ENCODE measurements at places on chromosomes 5 and 9.

DNA sequence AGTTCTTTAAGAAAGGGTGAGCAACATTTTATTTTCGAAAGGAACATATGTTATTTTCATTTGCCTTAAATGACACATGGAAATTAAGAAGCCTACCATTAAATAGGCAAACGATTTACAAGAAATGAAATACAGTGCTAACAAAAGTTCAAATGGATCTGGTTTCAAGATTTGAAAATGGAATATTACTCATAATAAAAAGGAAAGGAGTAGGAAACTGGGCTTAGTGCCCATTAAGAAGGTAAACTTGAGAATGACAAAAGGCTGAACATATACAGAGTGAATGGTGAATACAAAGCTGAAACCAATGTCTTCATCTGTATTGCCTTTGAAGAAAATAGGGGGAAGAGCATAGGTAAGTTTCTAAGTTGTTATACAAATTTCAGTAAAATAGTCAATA, 974.2 kb upstream of the C9orf72 start:
- no peak for DNase-seq

DNA sequence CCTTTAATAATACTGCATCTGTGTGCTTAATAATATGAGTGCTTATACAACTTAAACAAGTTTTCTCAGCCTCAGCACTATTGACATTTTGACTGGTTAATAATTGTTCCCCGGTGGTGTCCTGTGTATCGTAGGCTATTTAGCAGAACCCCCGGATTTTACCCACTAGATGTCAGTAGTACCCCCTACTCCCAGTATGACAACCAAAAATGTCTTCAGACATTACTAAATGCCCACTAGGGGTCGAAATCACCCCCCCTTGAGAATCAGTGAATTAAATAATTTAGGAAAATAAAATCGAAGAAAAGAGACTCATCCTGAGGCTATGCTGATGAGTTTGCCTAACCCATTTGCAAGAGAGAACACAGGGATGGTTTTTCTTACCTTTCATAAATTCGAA, 166.3 kb downstream of the ATP10B start:
- no peak for DNase-seq

GRCh38 chr9:136665704-136666371, 3.1 kb downstream of the EGFL7 start:
- no peak for DNase-seq

- DNase-seq, result no peak
These were observed 409.9 kb downstream of the CTNND2 start for GRCh38 chr5:11494340-11494739.

DNA sequence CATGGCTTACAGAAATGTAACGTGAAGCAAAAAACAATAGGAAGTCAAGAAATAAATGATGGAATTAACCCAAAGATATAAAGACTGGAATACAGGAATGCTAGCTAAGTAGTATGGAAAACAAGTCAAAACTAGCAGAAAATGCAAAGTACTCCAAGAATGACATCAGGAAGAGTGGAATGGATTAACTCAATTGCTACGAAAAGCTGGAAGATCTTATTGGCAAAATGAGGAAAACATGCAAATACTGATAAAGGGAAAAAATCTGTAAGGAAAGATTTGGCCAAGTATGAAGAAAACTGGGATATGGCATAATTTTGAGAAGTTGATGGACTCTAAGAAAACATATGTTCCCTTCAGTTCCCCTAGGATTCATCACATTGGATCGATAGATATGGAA, 324.5 kb upstream of the ZNF608 start:
- no peak for DNase-seq

GRCh38 chr5:172374783-172375182, 79.5 kb downstream of the SH3PXD2B start:
- no peak for DNase-seq

DNA sequence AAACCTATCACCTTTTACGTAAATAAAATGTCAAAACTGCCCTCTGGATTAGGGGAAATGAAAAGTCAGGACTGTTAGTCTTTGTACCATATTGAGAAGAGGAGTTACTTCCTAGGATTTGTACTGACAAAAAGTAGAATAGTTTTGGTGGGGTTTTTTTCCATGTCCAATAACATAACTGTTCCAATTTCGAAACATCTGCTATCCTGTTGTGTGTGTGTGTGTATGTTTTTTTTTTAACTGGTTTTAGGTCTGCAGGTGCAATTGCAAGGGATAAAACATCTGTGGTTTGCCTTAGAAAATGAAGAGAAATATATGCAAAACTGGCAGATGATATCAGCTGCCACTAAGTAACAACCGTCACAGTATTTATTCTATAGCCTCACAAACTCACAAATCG, 506.8 kb downstream of the NFIB start:
- DNase-seq, result no peak

DNA sequence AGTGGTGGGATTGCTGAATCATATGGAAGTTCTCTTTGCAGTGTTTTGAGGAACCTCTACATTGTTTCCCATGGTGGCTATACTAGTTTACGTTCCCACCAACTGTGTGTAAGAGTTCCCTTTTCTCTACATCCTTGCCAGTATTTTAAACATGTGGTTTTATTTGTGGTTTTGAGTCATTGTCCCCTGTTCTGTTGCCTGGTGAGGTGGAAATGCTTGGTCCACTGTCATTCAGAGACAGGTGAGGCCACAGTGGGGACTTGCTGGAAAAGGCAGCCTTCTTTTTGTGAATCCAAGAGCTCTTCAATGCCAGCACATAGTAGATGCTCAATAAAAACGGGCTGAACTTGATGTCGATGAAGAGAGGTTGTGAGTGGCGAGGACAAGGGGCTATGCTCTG, 44.2 kb downstream of the SH3PXD2B start:
- DNase-seq, result no peak

DNA sequence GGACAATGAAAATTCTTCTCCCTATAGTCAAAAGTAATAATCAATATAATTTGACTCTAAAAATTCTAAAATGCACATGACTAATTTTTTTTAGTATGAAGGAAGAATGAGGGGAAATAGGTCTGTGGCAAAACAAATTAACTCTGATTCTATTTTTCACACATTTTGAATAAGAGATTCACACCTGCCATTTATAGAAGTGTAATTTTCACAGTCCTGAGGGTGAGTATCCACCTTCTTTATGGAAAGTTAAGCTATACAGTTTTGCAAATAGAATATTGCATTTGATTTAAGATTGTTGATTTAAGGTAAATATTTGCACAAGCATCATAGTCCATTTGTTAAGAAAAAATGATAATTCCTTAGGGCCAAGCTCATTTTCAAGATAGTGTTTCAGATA, 417.7 kb downstream of the CHSY3 start:
- no peak for DNase-seq

DNA sequence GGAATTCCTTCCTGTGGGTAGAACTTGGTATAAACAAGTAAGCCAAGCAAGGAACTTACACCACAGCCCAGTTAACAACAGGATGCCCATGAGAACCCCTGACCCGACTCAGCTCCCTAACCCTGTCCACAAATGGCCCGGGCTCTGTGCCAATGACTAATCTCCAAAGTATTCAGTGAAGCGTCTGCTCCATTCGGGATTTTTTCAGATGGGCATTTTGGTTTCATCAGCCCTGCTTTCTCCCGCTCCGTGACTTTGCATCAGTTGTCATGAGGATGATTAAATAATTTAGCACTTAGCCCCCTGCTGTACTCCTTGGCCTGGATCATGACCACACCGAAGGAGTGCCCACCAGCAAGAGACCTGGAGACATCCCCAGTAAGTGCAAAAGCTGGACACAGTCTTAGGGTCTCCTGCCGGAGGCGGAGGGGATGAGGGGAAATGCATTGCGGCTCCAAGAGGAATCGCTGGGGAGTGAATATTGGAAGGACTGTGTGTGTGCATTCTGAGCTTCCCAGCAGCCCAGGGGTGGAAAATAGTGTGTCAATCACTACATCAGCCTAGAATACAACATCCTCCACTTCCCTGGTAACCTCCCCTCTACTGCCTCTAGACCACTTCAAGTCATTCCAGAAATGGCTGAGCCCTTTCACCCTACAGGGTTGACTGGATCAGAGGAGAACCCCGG, 41.4 kb upstream of the DNAH5 start:
- DNase-seq, result no peak

- DNase-seq, result peak; percentile 90
These were observed 9.3 kb upstream of the ZDHHC12 start for GRCh38 chr9:128733256-128733655.

DNA sequence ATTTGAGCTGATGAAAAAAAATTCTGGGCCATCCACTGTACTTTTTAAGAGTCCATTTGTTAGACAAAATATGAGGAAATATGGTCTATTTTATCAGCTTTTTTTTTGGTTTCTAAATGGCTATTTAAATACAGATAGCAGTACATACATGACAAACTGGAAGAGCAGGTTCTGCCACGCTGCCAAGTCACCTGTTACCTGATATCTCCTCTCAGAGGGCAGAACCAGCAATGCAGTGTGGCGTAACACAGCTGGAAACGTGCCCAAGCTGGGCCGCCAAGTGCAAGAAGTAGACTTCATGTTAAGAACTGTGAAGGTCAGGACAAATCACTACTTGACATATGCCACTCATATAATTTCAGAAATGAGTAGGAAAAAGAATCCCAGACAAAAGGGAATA, 8.1 kb downstream of the MCIDAS start:
- DNase-seq, result no peak

- peak; percentile 75 for DNase-seq
These were observed 169.5 kb upstream of the IER5L start for GRCh38 chr9:129347316-129348120.

DNA sequence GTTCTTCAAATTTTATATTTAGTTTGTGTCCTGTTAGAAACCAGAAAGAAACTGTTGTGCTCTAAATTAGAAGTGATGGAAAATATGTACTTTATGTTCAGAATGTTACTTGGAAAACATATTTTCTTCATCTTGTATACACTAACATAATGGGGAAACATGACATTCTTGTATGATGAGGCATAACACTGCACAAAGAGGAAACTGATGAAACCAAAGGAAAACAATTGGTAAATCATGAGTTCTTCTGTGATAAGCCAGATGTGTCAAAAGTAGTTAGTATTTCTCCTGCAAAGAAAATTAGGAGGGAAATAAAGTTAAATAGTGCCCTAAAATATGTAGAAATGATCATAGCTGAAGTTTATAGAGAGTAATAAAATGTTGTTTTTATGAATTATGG, 111.1 kb upstream of the FBN2 start:
- peak; percentile 84 for DNase-seq

GRCh38 chr5:124574521-124575436, 171.7 kb downstream of the ZNF608 start:
- peak; percentile 41 for DNase-seq

DNA sequence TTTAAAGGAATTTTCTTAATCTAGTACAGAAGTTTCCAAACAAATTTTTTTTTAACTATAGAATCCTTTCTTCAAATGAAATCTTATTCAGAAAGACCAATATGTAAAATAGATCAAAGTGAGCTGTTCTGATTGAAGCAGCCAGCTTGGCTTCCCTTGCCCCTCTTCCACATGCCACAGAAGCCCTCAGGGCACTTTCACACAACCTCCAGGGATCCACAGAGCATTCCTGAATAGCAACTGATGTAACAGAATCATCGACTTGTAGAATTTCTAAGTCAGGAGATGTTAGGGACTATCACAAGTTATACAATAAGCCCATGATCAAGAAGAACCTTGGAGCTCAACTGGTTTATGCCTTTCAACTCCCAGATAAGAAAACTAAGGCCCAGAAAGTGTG, 427.8 kb upstream of the C9orf72 start:
- no peak for DNase-seq

- DNase-seq, result no peak
These were observed 45.9 kb downstream of the EHMT1 start for GRCh38 chr9:137664676-137665075.

DNA sequence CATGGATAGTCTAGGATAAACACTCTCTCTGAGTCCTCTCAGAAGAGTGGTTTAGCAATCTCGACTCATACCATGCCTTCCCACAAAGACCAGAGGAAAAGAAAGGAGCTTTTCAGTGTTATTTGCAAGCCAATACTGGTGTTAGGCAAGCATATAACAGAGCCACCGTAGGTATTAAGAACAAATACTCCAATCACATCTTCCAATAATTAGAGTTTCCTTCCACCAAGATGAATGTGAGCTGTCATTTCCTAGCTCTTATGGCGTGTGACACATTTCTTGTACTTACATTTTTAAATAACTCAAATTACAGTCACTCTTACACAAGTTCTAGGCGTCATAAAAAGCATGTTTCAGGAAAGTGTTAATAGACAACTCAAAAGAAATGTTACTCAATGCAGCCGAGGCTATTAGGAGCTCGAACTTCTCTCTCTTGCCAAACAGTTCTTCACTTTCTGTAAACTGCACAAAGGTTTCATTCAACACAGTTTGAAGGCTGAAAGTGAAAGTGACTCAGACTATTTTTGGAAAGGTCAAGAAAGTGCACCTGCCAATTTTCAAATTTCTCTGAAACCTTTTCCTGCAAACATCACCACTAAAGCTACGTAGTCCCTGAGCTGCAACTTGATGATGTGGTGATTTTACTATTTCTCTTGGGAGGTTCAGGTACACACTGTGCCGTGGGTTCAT, 153.8 kb downstream of the AUH start:
- peak; percentile 23 for DNase-seq

DNA sequence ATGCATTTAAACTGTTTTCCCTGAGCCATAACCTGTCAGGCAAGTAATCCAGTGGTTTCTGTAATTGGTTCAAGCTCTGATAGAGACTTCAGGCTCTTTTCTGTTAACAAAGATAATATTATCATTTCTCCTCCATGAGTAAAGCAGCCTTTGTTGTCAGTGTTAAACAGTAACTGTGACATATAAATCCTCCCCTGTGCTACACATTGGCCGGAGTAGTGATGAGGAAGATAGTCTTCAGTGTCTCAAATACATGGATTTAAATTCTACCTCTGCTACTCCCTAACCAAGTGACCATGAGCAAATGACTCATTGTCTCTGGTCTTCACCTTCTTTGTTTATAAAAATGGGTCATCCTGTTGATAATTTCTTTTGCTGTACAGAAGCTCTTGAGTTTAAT, 615.5 kb upstream of the CHD1 start:
- no peak for DNase-seq

- DNase-seq, result peak; percentile 20
These were observed 19.7 kb downstream of the GLRA1 start for GRCh38 chr5:151904909-151905308.

GRCh38 chr9:14924230-14925219, 14.3 kb upstream of the FREM1 start:
- DNase-seq, result no peak

GRCh38 chr5:88388476-88389337, 120.1 kb upstream of the TMEM161B start:
- no peak for DNase-seq

- DNase-seq, result no peak
These were observed 456.5 kb upstream of the ZNF608 start for GRCh38 chr5:125202871-125203438.

- no peak for DNase-seq
These were observed 5.2 kb upstream of the FCN1 start for GRCh38 chr9:134922932-134923240.

GRCh38 chr9:37977851-37978480, 74.0 kb upstream of the SLC25A51 start:
- DNase-seq, result no peak

Data from cardiac muscle cell (in vitro differentiated cells and primary cell).